ENCODE measurements at places on chromosomes 12 and 14.

DNA sequence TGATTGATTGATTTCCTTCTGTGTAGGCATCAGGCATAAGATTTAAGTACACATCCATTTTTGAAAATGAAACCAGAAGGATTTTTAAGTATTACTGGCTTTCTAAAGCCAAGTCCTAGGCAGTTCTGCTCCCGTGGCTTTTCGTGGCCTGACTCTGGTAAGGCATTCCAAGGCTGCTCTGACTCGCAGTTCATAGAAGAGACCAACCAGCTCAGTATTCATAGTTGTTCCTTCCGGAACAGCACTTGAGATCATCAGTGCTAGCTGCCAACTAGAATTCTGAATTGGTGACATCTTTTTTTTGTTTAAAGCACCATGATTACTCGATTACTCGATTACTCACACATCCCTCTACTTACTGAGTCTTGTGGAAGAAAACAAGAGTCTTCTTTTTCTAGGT, 25.9 kb downstream of the SUDS3 start:
- no peak for DNase-seq

GRCh38 chr14:56754921-56755320, 55.4 kb downstream of the OTX2 start:
- no peak for DNase-seq

- no peak for DNase-seq
Measured at GRCh38 chr12:78290606-78291345, 460.1 kb downstream of the NAV3 start.

DNA sequence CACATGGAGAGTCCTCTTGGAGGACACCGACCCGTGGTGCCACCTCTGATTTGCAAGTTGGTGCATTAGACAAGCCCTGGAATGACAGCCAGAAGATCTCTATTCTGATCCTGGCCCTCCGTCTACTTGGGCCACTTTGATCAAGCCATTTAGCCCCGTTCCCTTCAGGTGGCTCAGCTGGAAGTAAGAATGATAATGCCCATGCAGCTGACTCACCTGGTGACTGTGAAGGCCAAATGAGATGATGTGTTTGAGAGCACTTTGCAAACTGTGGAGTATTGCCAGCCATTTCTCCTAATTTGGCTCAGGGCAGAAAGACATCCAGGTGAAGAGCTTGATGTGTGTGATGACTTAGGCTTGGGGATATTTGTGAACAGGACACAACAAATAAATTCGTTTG, 165.9 kb downstream of the ETV6 start:
- no peak for DNase-seq

GRCh38 chr12:79454338-79454843, 236.4 kb downstream of the PAWR start:
- DNase-seq, result no peak

- no peak for DNase-seq
Measured at GRCh38 chr14:70021548-70022220, 142.5 kb downstream of the SMOC1 start.

GRCh38 chr12:111628505-111629260, 29.6 kb upstream of the ATXN2 start:
- no peak for DNase-seq

DNA sequence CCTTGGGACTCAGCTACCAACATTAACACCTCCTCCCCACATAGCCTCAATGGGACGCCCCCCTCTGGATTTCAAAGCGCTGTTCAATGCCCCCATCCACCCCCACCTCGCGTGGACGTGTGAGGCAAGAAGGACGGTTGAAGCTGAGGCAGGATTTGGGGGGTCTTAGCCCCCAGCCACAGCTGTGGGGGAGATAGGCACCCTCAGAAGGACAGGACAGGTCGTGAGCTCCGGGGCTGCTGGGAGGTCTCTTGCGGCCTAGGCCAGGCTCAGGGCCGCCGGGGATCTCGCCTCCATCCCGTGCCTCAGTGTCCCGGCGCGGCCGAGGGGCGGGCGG, 8.3 kb upstream of the SP7 start:
- no peak for DNase-seq

DNA sequence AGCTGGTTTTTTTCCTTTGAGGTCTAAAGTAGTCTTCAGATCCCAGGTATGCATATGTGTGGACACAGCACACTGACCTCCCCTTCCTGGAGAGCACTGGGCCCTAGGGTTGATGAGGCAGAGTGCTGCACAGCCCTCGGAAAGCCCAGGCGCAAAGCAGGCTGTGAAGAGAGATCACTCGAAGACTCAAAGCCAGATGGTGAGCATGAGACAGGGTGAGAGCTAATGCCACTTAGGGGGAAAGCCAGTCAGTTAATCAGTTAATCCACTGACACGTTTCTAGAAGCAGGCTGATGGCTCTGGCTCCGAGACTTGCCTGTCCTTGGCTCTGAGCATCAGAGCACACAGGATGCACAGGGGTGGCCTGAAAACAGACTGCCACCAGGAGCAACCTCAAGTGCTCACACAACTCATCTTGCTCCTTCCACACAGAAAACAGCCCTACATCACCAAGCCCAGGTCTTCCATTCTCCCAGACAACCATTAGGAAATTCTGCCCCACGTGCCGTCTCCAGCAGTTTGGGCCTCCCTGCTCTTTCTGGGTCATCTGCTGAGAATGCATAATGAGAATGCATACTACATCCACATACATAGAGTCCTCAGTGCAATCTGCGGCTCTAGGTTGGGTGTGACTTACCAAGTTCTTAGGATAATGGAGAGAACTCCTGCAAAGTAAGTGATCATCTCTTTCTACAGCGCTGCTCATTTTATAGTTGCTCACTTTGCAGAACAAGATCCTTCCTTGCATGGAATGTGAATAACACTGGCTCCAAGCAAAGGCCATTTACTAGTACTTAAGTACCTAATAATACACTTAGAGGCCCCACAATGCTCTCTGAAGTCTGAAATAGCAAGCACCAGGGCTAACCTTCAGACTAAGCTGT, 12.0 kb downstream of the AQP6 start:
- no peak for DNase-seq

DNA sequence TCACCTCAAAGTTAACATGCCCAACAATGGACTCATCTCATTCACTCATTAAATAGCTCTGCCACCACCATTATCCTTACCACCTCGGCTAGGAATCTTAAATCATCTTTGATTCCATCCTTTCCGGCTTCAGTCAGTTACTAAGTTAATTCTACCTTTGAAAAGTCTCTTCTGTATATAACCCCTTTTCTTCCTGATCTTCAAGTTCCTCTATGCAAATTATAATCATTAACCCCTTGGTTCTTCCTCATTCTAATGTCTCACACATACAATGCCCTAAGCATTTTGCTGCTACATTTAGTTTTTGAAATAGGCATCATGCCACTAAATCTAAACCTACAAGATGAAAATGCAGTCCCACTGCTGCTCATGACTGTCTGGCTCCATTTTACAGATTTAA, 51.6 kb downstream of the ATP2B1 start:
- no peak for DNase-seq

DNA sequence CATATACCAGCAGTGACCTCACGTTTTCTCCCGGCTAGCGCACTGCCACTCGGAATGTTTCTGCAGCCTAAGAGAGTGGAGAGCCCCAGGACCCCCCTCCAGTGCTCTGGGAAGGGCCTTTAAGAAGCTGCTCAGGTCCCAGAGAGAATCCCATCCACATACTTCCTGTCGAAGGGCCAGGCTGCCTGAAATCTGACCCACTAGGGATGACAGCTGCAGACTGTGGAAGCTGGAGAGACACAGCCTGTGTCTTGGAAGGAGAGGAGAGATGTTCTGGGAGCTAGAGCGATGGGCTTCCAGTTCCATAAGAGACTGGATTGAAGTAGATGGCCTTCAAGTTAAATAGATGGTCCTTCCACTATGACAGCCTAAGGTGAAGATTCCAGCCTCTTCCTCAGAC, 54.4 kb downstream of the IQSEC3 start:
- DNase-seq, result no peak

DNA sequence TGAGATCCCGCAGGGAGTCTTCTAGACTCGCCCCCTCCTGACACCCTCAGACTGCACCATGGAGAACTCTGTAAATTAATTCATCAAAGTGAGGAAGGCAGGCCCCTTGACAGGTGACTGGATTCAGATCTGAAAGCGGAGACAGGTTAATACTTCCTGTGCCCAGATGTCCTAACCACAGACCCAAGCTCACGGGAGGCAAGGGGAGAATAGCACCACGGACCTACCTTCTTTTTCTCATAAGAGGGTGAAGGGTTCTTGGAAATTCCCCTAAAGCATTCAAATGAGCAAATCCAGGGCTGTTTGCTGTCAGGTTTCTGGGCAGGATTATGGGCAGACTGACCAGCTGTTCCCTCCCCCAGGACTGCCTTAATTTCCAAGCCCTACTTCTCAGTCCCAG, 170.0 kb downstream of the ZFP36L1 start:
- no peak for DNase-seq

- no peak for DNase-seq
Measured at GRCh38 chr14:101132051-101132571, 228.6 kb upstream of the RTL1 start.

DNA sequence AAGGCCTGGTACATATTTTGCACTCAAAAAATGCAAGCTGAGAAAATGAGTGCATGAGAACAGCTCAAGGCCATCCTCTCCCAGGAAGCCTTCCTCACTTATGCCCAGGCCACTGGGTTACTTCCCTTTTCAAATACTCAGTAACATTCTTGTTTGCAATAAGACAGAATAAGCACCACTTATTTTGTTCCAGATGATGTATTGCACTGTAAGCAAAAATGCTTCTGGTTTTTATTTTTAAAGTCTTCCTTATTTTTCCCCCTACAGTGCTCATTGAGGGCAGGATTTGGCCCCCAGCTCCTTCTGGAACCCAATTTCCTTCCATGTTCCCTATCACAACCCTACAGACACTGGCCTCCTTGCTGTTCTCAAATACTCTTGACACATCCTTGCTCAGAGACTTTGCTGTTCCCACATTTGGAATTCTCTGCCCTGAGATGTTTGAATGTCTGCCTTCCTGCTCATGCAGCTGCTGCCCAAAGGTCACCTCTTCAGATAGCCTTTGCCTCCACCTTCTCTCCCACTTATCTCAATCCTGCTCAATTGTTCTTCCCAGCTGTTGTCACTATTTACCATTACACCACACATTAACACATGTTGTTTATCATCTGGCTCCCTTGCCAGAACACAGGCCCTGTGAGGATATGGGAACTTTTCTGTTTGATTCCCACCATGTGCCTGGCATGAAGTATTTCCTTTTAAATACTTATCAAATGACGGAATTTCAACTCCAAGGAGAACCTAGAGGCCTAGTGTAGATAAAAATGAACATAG, 49.9 kb downstream of the IFNG start:
- no peak for DNase-seq

DNA sequence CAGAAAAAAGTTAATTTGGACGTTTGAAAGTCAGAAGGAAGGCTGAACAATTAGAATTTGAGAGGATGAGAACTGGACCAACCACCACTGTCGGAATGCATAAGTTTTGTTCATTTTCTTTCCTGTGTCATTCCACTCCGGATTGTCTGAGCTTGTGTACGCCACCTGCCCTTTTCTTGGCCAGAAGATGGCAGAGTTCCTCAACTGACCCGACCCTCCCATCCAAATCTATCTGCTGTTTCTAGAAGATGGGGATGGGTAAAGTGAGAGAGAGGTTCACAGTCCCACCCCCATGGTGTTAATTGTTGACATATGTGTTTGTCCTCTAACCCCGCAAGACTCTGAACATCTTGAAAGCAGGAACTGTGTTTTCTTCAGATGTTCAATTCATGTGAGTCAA, 388.0 kb downstream of the VRK1 start:
- no peak for DNase-seq

GRCh38 chr12:113056381-113056630, 224 bp upstream of the DTX1 start:
- DNase-seq, result no peak

- no peak for DNase-seq
Measured at GRCh38 chr12:27412047-27412446, 34.5 kb upstream of the SMCO2 start.

DNA sequence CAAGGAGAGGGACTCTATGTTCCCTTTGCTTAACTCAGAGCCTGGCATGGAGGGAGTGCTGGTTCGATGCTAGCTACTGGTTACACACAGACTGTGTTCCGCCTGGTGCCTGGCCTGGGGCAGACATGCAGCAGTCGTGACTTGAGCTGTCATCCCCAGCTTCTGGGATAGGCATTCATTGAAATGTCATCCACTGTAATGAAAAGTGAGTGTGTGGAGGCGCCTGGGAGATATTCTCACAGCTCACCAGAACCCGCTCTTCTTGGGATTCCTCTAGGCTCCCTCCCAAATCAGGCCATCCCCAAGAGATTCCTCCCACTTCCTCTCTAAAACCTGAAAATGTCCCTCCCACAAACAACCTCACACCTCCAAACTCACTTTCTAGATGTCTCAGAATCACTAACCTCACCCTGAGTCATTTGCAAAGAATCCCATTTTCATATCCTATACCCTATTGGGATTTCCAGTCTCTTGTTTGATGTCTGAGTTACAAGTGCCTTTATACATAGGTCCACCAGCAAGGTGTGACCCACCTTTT, 82.8 kb downstream of the CRACR2A start:
- DNase-seq, result no peak

- peak; percentile 31 for DNase-seq
Measured at GRCh38 chr14:24984846-24985589, 64.9 kb downstream of the STXBP6 start.

DNA sequence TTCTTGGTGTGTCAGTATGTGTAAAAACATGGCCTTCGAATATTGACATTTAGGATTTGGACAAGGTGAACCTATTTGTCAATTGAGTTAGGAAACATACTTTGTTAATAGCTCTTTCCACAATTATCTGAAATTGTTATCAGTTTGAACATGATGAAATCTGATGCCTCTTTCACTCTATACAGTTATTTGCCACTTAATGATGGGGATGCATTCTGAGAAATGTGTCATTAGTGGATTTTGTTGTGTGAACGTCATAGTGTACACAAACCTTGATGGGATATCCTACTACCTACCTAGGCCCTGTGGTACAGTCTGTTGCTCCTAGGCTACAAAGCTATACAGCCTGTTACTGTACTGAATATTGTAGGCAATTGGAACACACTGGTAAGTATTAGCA, 4.8 kb downstream of the TULP3 start:
- no peak for DNase-seq

- no peak for DNase-seq
Measured at GRCh38 chr12:12425001-12425400, 68.1 kb downstream of the BORCS5 start.

DNA sequence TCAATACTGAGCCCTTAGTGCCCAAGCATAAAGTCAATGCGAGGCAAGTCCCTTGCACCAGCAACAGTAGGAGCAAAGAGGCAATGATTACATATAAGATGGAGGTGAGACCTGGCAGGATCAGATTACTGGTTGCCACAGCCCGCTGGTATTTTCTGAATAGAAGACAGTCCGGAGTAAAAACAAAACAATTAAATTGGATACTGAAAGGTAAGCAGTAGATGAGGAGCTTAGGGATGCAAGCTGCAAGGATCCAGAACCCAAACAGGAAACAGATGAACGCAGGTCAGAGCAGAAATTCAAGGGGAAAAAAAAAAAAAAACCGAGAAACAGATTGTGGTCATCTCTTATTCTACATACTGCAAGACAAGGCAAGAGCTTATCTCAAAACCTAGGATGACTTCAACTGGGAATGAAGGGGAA, 119.6 kb downstream of the MED13L start:
- DNase-seq, result no peak

- no peak for DNase-seq
Measured at GRCh38 chr14:70011098-70011497, 131.9 kb downstream of the SMOC1 start.

GRCh38 chr12:26434299-26435068, 239.1 kb downstream of the SSPN start:
- DNase-seq, result no peak

GRCh38 chr14:76101391-76102379, 50.0 kb upstream of the GPATCH2L start:
- no peak for DNase-seq

GRCh38 chr14:65412856-65413738, 567 bp downstream of the FUT8 start:
- peak; percentile 59 for DNase-seq

GRCh38 chr14:68340262-68340661, 452.6 kb downstream of the ZFP36L1 start:
- no peak for DNase-seq
